Activated naive CD4-positive, alpha-beta T cell treated with anti-CD3 and anti-CD28 coated beads, Interleukin-2, amount 50 U/mL, for 72 hours (primary cell): ENCODE measurements at places on chromosomes 11 and 22.

DNA sequence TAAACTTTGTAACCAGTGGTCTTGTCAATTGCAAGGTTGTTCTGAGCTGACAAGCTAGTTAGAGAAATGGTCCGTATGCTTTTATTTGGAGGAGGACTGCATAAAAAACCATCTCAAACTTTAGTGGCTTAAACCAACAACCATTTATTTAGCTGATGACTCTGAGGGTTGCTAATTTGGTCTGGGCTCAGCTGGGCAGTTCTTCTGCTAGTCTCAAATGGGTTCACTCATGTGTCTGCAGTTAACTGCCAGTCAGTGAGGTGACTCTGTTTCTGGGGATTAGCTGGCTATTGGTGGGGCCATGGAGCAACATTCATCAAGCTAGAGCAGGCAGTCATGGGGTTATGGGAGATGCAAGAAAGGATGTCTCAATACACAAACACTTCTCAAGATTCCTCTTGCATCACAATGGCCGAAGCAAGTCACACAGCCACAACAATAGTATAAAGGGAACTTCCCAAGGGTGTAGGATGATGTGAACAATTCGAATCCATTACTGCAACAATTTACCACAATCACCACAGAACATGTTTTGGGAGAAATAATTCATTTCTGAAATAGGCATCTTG lies 521.9 kb downstream of the INSC start:
- no peak for DNase-seq

GRCh38 chr22:36175892-36176291 lies 15.3 kb upstream of the APOL3 start:
- no peak for DNase-seq

- no peak for DNase-seq
Measured at GRCh38 chr22:31102441-31103081, 4.8 kb downstream of the SELENOM start.

GRCh38 chr11:35549787-35550186 lies 24.4 kb upstream of the PAMR1 start:
- no peak for DNase-seq

GRCh38 chr11:68584991-68585524 lies 99.3 kb upstream of the GAL start:
- no peak for DNase-seq

DNA sequence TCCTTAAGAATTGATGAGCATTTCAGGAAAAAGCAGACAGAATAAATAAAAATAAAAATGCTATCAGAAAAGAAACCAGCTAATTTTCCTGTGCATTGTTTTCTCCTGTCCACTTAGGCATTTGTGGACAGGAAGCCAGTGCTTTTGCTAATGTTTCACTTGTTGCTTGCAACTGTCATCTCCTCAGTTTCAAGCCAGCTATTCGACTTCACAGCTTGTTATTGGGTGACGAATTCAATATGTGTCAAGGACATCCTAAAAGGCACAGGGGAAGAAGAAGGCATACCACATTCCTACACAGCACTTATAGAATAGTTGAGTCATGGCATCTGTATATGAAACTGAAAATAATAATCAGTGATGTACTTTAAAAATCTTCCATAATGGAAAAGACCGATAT lies 530.6 kb upstream of the KIRREL3 start:
- no peak for DNase-seq

- DNase-seq, result no peak
Measured at GRCh38 chr11:24664399-24664798, 167.5 kb downstream of the LUZP2 start.

GRCh38 chr11:76327202-76327601 lies 53.7 kb downstream of the THAP12 start:
- DNase-seq, result no peak

- no peak for DNase-seq
Measured at GRCh38 chr22:44383064-44383575, 70.4 kb upstream of the SHISAL1 start.

DNA sequence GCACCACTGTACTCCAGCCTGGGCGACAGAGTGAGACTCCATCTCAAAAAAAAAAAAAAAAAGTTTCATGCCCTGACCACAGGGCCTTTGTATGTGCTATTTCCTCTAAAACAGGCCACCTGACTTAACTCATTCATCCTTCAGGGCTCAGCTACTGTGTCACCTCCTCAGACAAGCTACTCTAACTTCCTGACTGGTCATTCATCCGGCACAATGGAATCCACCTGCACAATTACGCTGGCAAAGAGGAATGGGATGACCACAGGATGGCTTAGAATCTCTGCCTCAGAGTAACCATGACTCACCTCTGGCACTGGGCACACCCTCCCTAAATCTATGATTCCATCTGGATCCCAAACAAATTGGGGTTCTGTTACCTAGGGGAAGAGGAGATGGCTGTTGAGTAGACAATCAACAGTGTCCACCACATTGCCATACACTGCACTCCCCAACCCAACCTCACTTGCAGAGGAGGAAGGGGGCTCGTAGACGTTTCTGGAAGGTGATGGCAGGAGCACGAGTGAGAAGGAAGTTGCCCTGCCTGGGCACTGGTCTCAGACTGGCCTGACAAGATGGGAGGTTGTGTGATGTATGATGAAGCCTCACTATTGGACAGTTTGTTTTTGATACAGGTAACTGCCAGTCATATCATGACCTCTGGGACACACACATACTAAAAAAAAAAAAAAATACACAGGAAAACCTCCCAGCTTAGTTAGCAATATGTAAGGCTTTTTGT lies 22.8 kb upstream of the HMOX1 start:
- no peak for DNase-seq

DNA sequence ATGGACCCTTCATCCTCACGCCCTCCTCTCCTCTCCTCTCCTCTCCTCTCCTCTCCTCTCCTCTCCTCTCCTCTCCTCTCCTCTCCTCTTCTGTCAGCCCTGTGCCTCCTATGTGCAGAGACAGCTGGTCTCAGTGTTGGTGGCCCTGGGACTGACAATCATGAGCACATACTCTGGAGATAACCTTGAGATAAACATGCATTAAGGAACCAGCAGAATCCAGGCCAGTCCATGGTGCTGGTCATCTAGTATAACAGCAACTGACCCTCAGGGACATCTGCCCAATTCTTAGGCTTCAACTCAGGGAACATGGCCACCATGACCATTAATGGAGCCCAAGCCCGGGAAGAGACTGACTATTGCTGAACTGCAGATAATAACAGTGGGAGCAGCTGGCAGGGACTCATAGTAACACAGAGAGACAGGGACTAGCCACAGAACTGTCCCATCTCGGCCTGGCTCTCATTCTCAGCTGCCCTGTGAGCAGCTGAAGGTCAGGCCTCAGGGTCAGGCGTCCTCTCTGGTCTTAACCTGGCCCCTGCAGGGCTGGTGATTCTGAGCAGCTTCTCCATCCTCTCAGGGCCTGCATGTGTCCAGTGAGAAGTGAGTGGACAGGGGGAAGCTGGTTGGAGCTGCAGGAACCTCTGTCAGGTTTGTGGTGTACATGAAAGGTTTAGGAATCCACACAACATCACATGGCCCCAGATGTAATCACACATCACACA lies 45.4 kb downstream of the GGTLC2 start:
- no peak for DNase-seq

- DNase-seq, result no peak
Measured at GRCh38 chr11:45471266-45471665, 185.1 kb upstream of the SYT13 start.
